ENCODE measurements at places on chromosomes 3 and 15.

- no peak for DNase-seq
These were observed 32.9 kb downstream of the CD200R1L start for GRCh38 chr3:112813723-112814171.

- no peak for DNase-seq
These were observed 5.5 kb downstream of the ARHGEF26 start for GRCh38 chr3:154126651-154127050.

DNA sequence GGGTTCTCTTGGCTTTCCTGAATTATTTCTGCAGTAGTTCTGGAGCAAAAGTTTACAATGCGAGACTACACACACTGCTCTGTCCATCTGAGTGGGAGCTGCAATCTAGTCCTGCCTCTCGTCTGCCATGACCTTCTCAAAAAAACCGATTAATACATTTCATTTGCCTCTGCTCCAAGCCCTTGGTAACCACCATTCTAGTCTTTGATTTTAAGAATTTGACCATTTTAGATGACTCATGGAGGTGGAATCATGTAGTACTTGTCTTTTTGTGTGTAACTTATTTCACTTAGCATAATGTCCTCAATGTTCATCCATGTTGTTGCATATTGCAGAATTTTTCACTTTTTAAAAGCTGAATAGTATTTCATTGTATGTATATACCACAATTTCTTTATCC, 356.9 kb downstream of the SV2B start:
- no peak for DNase-seq

- no peak for DNase-seq
These were observed 13.1 kb downstream of the NPTN start for GRCh38 chr15:73620078-73620477.

- no peak for DNase-seq
These were observed 558.7 kb upstream of the SEMA6D start for GRCh38 chr15:47158573-47158972.

GRCh38 chr3:39415983-39416382, 9.5 kb downstream of the RPSA start:
- DNase-seq = no peak

DNA sequence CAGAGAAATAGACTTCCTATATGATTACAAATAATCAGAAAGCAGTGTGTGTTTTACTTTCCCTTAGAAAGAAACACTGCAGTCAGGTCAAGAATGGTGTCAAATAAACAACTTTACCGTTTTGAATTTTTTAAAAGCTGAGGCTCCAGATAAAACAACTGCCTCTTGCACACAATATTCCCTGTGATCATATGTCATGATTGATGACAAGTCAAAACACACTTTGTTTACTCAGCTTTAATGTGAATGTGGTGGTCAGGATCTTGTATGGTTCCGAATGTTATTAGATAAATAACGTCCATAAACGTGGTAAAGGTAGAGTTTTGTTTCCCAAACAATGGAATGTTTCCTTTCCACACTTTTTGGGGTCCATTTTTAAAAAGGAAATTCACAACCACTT, 428.4 kb upstream of the MDFIC2 start:
- no peak for DNase-seq

DNA sequence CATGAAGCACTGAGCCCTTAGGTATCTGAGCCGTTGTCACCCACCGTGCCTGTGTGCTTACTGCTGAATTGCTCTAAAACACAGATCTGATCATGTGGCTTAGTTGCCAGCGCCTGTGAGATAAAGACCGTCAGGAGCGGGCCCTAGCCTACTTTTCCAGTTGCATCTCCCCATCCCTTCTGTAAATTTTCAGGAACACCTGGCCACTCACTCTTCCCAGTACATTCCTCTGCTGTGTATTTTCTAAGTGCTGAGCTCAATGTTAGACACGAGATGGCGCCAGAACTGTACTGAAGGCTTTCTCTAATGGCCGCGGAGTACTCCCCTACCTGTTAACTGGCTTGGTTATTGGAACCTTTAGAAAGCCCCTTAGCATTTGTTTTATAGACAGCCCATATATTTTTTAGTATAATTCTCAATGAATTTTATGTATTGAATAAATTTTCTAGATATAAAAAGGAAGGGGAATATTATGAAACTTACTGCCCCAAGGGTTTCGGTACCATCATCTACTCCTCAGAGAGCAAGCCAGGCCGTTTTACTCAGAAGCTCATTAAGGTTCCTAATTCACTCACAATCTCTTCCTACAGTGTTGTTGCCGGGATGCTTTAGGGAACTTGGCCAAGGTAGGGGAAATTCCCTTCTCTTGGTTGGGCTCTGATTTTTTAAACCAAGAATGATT, 16.7 kb upstream of the WNT7A start:
- DNase-seq = no peak

All from activated B cell treated with CpG ODN at 0.5 μM for 24 hours (primary cell).